RPMI7951 (cell line): ENCODE measurements at places on chromosomes 16 and 17.

- no peak for DNase-seq
Observed at GRCh38 chr17:58005728-58006559, 1.1 kb downstream of the SRSF1 start.

DNA sequence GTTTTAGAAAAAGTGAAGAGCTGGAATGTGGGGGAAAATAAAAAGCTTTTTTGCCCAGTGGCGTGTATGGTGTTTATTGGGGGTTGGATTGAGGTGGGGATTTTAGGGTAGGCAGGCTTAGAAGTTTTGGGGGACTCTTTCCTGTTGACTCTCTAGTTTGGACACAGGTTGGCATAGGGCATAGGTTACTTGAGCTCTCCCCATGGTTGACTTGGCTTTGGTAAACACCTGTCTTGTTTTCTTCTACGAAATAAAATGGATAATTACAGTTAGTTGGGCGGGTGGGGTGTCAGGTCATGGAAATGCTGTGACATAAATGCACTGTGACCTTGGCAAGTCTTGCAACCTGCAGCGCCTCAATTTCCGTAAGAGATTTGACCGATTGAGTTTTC is 680 bp upstream of the TAOK2 start:
- no peak for DNase-seq

- no peak for DNase-seq
Observed at GRCh38 chr17:5700745-5701144, 116.4 kb upstream of the NLRP1 start.

GRCh38 chr16:49260253-49260652 is 21.4 kb downstream of the CBLN1 start:
- DNase-seq = no peak

DNA sequence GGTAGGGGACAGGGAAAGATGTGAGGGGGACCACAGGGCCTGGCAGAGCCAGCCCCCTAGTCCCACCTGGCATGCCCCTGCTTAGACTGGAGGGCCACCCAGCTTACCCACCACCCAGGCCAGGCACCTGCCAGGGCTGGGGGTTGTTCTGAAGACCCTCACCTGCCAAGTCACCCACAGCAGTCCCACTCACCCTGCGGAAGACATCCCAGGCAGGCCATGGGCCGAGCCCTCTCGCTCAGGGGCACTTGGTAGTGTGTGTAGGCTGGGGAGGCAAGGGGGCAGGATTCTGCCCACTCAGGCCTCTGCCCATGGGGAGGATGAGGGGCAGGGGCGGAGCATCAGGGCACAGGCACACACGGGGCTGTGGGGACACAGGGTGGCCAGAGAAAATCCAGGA is 4.0 kb downstream of the PLCD3 start:
- no peak for DNase-seq

DNA sequence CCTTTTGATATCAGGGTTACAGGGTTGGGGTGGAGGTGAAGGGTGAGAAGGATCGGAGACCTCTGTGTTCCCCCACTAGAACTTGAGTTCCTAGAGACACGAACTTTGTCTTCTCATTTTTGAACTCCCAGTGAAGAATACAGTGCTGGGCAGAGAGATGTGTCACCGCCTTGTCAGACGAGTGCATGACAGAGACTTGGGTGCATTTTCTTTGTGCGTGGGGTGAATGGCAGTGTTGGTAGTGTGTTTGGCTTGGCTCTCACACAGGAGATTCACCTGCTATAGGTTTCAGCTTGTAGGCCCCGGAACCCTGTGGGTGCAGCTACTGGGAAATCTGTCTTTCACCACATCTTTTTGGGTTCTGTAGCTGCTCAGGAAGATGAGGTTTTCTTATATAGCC is 40.0 kb upstream of the CCR7 start:
- no peak for DNase-seq

- peak; percentile 24 for DNase-seq
Observed at GRCh38 chr16:79838496-79839259, 238.1 kb upstream of the MAF start.

GRCh38 chr17:44279666-44280391 is 11.9 kb upstream of the SLC4A1 start:
- DNase-seq = peak; percentile 92

GRCh38 chr16:82730901-82731300 is 104.1 kb downstream of the CDH13 start:
- DNase-seq = peak; percentile 56
